ENCODE measurements at places on chromosomes 16 and 17.
A peak's percentile ranks its signal among the peaks of the same experiment; 100 is the strongest.

- DNase-seq: peak; percentile 63
Measured at GRCh38 chr17:74513987-74514631, 17.2 kb downstream of the CD300LB start.

GRCh38 chr16:89534252-89534756, 26.1 kb downstream of the SPG7 start:
- no peak for DNase-seq

- no peak for DNase-seq
Measured at GRCh38 chr16:85980686-85981085, 81.7 kb downstream of the IRF8 start.

DNA sequence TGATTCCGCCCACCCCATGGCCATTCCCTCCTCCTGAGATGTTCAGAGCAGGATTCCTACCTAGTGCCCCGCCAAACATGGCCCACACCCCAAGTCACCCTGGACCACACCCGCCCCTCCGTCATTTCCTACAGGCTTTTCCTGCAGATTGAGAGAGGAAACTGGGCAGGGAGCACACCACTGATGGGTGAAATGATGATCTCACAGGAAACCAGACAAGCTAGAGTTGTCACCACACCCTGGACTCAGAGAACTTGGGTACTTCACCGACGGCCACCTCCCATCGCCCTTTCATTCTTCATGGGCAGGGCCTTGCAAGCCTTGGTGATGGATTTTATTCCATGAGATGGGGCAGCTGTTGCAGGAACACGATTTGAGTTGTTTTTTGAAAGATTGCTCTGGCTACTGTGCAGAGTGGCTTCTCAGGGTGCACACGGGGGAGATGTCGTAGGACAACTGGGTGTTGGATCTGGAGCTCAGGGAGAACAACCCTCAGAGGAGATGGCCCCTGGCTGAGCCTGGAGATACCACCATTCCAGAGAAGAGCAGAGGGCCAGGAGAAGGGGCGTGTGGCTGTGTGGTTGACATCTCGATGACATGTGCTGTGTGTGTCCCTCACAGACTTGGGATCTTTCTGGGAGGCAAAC, 7.4 kb upstream of the B9D1 start:
- DNase-seq: no peak

DNA sequence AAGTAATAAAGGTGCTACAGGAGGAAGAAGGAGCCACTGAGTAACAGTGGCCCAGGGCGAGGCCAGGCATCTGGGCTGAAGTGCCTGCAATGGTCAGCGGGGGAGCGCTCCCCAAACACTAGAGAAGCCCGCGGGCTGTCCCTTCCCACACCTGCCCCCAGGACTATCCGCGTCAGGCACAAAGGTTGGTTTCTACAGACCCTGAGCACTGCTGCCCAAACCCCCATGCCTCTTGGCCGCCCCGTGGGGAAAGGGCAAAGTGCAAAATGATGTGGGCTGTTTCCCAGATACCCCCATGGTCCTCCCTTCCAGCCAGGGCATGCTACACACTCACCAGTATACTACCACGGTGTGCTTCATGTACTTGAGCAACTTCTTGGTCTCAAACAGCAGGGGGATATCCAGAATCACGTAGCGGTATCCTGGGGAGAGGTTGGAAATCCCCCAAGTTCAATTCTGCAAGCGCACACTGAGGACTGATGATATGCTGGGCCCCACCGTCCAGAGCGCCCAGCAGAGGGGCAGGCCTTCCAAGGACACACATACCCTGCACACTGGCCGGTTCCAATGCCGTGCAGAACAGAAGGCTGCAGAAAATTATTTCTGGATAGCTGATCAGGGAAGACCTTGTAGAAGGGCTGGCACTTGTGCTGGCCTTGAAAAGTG, 21.5 kb downstream of the DCAKD start:
- DNase-seq: no peak

DNA sequence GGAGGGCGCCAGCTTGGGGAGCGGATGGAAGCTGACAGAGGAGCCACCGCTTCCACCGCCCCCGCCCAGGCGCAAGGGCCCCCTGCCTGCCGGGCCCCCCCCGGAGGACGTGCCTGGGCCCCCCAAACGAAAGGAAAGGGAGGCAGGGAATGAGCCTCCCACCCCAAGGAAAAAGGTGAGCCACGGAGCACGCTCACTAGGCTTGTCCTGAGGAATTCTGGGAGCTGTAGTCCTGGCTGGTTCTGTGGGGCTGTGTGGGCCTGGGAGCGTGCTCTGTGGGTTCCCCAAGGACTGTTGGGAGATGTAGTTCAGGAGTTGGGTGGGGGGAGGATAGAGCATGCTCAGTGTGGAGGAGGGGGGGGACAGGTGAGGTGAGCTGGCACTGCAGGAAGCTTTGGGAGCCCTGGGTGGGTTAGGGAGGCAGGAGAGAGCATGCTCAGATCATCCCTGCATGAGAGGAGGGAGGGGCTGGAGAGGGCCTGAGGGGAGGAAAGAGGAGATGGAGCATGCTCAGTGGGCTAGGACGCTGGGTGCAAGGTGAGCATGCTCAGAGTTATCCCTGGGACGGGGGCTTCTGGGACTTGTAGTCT, 4.5 kb downstream of the FBXL19 start:
- peak; percentile 47 for DNase-seq

- no peak for DNase-seq
Measured at GRCh38 chr16:23920899-23921298, 85.1 kb downstream of the PRKCB start.

DNA sequence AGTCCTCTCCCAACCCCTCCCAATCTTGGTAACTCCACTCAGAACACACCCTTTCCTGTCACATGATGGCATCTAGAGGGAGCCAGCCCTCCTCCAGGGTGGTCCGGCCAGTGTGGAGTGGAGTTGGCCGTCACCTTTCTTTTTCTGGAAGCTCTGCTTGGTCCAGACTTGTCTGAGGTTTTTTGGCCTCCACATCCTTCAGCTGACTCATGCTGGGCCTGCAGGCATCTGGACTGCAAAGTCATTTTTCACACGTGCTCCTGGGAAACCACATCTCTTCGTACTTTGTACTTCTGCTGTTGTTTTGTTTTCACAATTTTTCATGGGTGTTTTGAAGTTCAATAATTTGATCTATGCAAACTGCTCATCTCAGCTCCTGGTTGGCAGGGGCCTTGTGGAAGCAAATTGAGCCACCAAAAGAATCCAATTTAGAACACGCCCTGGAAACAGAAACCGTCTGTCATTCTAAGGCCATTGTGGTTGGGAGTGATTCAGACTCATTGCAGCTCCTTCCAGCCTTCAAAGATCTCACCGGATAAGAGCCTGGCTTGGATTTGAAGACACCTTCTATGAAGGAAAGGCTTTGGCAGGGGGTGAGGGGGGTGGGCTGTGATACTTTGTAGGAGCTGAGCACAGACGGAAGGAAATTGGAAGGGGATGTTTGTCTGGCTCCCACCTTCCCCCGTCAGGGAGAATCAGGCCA, 42.4 kb upstream of the NF1 start:
- DNase-seq: peak; percentile 89

DNA sequence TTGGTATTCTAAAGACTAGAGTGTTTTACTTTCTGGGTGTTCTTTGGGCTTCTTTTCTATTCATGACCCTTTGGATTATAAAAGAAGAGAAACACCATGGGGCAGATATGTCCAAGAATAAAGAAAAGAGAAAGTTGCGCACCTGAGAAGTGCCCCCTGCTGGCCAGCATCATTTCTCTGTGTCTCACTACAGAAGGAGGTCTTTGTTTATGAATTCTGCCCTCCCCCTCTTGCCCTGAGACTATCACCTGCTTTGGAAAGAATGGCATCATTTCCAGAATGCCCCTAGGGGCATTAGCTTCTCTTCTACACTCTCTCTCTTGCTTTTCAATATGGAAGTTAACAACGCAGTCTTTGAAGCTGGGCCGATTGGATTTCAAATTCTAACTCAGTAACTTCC, 45.0 kb downstream of the CDH13 start:
- DNase-seq: no peak
